Stimulated activated CD8-positive, alpha-beta memory T cell treated with anti-CD3 and anti-CD28 coated beads, Interleukin-4, amount 100 ng/mL, for 4 hours (primary cell): ENCODE measurements at places on chromosomes 6 and 20.

DNA sequence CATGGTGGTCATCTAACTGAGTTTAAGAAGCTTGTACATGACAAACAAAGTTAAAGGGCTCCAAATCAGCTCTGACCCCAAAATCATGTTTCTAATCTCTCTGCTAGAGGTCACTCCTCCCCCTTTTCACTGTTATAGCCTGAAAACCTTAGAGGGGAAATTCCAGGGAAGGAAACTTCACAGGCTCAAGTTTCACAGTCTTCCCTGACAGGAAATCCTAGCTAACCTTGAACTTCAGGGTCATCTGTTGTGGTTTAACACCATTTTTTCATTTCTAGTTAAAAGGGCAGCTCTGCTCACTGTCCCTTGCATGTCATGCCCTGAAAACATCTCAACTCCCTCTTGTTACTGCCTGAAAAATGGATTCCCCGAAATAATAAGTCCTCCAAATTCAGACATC is 104.4 kb upstream of the BMP2 start:
- DNase-seq: no peak

DNA sequence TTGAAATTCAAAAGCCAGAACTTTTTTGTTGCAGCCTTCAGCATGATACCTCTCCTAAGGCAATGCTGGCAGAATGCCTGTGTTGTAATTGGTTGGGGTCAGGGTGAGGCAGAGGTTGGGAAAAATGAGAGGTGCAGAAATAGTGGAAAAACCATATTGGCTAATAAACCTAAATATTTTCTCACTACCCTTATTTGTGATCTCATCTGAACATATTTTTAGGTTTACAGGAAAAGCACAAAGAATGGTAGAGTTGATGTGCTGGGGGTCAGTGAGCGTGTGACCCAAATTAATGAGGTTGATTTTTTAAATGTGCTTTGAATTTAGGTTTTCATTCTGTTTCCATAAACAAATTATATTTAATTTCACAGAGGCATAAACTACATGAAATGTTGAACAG is 437.3 kb downstream of the HDGFL1 start:
- DNase-seq: no peak

DNA sequence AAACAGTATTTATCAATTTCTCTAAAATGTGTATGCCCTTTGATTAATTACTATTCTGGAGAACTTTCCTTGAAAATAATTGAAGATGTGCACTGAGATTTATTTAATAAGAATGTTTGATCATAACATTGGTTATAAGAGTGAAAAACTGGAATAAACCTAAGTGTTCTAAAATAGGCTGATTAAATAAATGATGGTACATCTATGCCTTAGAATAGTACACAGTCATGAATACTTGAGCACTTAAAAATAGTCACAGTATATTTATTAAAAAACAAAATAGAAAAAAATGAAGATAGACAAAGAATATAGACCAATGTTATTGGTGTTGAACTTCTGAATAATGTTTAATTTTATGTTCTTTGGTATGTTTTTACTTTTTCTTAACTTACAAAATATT is 93.0 kb downstream of the ZNF217 start:
- DNase-seq: no peak

- no peak for DNase-seq
These were observed 7.6 kb upstream of the MATN4 start for GRCh38 chr20:45315672-45316071.

- DNase-seq: no peak
These were observed 829.3 kb upstream of the CITED2 start for GRCh38 chr6:140203661-140204147.

GRCh38 chr6:132811276-132811675 is 3.1 kb upstream of the RPS12 start:
- no peak for DNase-seq

GRCh38 chr20:6651561-6651960 is 115.9 kb upstream of the BMP2 start:
- DNase-seq: no peak
